ENCODE measurements at places on chromosomes 1 and 21. TPM values are rescaled to one million over a fixed set of nuclear protein-coding genes. Genes with fewer than 3 reads are reported as not detected.

The BTG3 gene
- total RNA-seq = 50.7 TPM

- no peak for DNase-seq
Measured at GRCh38 chr21:39125752-39126485, 57.3 kb downstream of the PSMG1 start.

The DNASE2B gene
- total RNA-seq = not detected

- no peak for DNase-seq
Measured at GRCh38 chr1:38929054-38929453, 12.6 kb downstream of the RHBDL2 start.

DNA sequence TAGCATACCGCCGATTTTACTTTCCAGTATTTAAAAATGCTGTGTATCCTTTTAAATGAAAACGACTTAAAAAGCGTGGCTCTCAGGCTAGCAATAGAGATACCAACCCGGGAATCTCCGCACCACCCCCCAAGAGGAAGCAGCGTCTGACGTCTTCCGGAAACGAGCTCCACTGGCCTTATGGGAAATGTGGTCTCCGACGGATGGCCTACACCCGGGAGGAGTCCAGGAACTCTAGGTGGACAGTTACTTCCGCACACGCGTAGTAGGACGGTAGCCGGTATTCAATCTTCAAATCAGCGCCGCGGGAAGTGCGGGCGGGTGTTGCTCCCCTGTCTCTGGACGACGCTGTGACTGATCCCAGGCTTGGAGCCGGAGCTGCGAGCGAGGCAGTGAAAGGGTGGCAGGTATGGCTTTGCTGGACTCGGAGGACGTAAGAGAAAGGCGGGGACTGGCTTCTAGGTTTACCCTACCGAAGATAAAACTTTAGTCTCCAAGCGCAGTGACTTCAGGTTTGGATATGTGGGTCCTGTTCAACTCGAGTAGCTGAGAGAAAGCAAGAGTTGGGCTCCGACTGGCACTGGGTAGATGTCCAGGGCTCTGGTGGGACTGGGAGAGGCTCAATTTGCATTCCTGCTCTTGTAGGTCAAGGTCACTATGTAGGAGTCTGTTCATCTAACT is at the start of gene ZNF684:
TSS of gene ZNF684 (plus strand) at position 257 of the 681 bp plus-strand sequence. CDS start 1,530 bp downstream, outside the sequence.
- DNase-seq = peak; percentile 87

- DNase-seq = peak; percentile 70
Measured at GRCh38 chr1:30966690-30967369, 58.3 kb upstream of the SDC3 start.

GRCh38 chr1:11643782-11644181 is 10.4 kb downstream of the FBXO2 start:
- no peak for DNase-seq

DNA sequence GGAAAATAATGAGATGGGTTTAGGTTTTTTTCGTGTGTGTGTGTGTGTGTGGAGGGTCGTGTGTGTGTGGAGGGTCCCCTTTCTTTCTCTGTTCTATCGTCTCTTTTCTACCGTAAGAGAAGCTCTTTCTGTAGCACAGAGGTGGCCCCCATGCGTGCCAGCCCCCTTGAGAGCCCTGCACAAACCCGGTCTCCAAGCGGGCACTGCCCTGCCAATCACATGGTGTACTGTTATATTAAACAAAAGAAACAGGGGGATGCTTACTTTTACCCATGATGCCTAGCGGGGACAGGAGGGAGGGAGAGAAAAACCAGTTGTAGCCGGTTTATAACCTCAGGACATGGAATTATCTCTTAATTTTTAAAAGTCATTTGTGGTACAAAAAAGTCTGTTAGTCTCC is 41.0 kb downstream of the GATAD2B start:
- peak; percentile 47 for DNase-seq

DNA sequence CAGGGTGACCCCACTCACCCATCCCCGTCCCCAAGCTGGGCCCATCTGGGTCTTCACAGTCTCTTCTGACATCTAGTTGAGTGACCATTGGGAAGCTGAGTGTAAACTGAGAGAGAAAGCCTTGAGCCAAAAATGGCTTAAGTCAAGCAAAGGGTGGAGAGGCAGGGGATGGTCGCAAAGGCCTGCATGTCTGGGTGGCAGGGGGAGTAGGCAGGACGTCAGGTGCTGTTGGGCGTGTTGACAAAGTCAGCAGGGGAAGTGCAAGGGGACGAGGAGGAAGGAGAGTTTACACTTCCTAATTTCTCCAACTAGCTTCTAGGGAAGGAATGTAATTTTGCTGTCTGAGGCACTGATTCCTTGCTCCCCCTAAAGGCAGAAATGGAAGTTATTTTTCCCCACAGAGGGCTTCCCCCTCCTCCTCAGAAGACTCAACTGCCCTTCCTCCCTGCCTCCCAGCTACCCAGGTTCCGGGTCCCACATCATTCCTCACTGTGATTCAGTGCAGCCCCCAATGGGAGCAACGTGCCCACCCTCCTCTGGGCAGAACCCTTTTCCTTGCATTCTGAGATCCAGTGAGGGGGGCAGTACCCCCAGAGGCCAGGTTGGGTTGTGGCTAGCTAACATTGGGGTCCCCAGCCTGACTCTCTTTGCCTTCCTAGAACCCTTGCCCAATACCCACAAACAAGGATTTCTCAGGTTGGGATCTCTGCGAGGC is 1.2 kb upstream of the ADORA1 start:
- DNase-seq = no peak

- DNase-seq = no peak
Measured at GRCh38 chr1:163706915-163707314, 385.2 kb downstream of the NUF2 start.

DNA sequence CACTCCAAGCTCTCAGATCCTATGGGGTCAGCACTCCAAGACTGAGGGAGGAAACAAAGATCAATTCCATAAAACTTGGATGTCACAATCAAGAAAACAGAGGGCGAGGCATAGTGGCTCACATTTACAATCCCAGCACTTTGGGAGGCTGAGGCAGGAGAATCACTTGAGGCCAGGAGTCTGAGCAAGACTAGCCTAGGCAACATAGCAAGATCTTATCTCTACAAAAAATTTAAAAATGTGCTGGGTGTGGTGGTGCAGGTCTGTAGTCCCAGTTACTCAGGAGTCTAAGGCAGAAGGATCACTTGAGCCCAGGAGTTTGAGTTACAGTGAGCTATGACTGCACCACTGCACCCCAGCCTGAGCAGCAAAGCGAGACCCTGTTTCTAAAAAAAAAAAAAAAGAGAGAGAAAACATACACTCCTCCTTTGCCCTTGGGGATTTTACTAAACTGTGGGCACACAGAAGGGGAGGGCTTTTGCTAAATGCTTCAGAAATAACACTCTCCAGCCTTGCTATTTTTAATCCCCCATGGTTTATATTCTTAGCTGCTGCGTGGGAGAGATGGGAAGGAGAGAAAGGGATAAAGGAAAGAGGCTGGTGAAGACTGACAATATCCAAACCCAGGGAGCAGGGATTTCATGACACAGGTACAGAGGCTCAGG is 18.1 kb downstream of the ARHGEF2 start:
- no peak for DNase-seq

GRCh38 chr1:33097762-33098161 is 16.8 kb downstream of the AZIN2 start:
- no peak for DNase-seq

DNA sequence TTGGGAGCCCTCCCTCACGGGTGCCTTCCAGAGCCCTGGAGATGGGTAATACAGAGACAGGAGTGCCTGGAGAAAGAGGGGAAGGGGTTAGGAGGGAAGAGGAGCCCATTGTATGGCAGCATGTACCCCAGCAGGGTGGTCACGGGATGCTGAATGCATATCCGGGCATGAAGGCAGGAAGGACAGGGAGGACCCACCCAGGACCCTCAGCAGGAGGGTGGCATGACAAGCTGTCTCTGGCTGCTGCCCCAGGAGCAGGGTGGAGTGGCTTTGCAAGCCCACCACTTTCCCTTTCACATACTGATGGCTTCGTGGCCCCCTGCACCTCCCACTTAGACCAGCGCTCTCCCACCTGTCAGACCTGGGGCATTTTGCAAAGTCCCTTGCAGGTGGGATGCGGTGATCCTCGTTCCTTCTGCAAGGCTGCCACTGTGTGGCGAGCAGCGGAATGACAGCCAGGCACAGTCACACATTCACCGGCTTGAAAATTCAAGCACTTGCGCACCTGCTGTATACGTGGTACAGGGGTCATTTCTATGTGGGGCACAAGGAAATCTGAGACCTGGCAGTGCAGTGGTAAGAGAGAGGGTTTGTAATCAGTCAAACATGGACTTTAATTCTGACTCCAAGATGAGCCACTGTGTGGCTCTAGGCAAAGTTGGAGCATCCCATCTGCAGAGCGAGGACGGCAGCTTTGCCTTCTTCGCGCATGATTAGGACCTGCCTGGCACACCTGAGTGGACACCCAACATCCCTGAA is 53.2 kb upstream of the TMEM51 start:
- peak; percentile 15 for DNase-seq

The DRAM2 gene
- total RNA-seq = 59.1 TPM

- no peak for DNase-seq
Measured at GRCh38 chr1:205680073-205680851, at the start of gene SLC45A3. SLC45A3 (minus strand) TSS chr1:205680509; CDS start chr1:205664656, 15,853 bp downstream.

GRCh38 chr1:43077273-43077672 is 94.8 kb downstream of the EBNA1BP2 start:
- no peak for DNase-seq

DNA sequence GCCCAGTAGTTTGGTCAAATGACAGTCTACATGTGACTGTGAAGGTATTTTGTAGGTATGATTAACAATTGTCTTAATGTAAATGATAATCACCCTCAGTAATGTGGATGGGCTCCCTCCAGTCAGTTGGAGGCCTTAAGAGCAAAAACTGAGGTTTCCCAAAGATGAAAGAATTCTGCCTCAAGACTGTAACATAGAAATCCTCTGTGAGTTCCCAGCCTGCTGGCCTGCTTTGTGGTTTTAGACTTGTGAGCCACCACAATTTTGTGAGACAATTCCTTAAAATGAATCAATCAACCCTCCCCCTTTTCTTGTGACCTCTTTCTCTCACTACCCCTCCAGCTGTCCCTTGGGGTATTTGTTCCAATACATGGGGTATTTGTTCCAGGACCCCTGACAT is 226.4 kb upstream of the DPYD start:
- no peak for DNase-seq

DNA sequence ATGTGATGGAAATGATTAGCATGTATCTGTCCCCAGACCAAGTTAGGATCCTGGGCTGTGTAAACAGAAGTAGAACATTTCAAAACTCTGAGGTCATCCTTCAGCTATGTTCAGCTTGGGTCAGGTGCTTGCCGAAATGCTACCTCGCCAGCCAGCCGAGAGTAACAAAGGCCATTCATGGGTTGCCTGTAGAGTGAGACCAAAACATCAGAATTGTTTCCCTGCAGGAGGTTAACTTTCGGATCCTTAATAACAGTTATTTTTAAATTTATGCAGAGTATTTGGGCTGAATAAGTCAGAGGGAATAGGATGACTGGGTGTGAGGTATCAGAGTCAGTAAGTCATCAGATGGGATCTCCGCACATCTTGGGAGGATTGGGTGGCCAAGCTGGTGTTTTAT is 35.6 kb downstream of the SMYD2 start:
- no peak for DNase-seq

GRCh38 chr1:22320587-22321344 is 130.9 kb upstream of the ZBTB40 start:
- no peak for DNase-seq

GRCh38 chr1:47401761-47402160 is 14.3 kb upstream of the FOXE3 start:
- DNase-seq = no peak

The FAM131C gene
- not detected for total RNA-seq

- DNase-seq = no peak
Measured at GRCh38 chr1:111894497-111894896, 95.0 kb downstream of the KCND3 start.

DNA sequence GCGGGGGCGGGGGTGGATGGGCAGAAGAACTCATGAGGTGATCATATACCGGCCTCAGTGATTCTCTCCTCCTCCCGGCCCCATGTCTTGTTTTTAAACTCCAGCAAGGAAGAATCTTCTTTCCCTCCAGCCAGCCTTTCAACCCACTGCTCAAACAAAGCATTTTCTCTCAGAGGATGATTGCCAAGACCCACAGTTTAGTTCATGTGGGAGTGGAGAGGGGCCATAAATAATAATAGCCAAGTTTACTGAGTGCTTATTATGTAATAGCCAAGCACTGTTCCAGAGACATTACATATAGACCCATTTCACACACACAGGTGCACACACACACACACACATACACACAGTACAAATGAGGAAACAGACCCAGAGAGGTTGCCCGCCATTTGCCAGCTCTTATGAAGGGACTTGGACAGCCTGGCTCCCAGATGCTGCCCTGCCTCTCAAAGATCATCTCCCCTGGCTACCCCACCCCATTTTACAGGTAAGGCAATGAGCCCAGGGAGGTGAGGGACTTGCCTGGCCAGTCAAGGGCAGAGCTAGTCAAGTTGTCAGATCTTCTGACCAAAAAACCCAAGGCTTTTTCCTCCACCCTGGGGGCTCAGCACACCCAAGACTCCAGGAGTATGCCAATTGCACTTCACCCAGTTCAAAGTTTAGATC is 18.0 kb upstream of the BCAR3 start:
- DNase-seq = no peak

The SLC9C2 gene
- not detected for total RNA-seq

GRCh38 chr1:101257500-101258325 is 20.9 kb downstream of the S1PR1 start:
- DNase-seq = no peak

The INSRR gene
- 0.11 TPM for total RNA-seq

- DNase-seq = no peak
Measured at GRCh38 chr1:26102119-26102518, 9.5 kb upstream of the PDIK1L start.

The LRP8 gene
- 3.8 TPM for total RNA-seq

DNA sequence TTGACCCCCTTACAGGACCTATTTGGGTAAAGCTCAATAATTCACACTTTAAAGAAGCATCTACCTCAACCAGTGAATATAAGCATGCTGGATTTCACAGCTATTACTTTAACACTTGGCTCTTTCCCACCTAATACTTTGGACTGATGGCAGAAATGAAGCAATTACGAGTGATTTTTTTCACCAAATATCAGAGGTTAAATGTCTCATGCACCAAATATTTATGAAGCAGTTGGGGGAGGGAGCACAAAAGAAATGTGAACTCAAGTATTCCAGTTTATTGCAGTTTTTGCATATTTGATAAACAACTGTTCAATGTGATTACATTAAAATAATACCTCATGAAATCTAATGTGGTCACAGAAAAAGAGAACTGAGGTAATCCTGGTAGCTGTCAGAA is 223.6 kb downstream of the LRRC7 start:
- DNase-seq = no peak

The RNF11 gene
- total RNA-seq = 130 TPM

- no peak for DNase-seq
Measured at GRCh38 chr1:219119839-219120238, 53.8 kb upstream of the LYPLAL1 start.

GRCh38 chr1:116169898-116170297 is 58.7 kb downstream of the MAB21L3 start:
- DNase-seq = no peak

The CRP gene
- total RNA-seq = not detected

- DNase-seq = no peak
Measured at GRCh38 chr1:81547912-81548303, 252.8 kb upstream of the ADGRL2 start.

DNA sequence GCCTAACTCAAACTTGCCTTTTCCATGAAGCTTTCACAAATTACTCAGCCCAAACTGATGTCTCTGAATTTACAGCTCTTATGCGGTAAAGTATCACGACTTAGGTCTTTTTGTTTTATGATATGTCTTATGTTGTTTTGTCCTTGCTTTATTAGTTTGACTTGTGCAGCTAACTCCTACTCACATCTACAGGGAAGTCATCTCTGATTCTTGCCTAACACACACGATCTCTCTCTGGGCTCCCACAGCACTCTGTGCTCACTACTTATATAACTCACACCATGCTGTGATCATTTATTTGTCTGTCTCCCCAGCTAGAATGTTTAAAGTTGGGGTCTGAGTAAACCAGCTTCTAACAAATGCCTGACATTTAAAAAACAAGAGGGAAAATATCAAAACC is 9.3 kb upstream of the PI4KB start:
- no peak for DNase-seq

Measured in urinary bladder (tissue), 4 donors.